ENCODE measurements at places on chromosomes 3 and 15.

GRCh38 chr3:5678844-5679243, 491.3 kb downstream of the EDEM1 start:
- no peak for DNase-seq

DNA sequence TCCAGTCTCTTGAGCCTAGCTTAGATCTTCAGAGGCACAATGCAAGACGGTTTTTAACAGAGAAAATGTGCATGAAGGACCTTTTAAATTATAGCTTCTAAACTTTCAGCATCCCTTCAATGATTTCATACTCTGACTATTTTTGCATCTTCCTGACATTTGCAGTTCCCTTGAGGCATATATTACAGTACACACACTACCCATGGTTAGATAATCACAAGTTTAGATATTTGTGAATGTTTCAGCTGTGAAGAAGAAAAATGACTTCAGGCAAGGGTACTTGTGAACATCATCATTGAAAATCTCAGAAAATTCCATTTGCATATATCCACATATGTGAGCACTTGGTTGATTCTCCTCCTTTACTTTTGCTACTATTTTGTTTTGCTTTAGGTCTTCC, 341.5 kb downstream of the ROBO2 start:
- DNase-seq = no peak

DNA sequence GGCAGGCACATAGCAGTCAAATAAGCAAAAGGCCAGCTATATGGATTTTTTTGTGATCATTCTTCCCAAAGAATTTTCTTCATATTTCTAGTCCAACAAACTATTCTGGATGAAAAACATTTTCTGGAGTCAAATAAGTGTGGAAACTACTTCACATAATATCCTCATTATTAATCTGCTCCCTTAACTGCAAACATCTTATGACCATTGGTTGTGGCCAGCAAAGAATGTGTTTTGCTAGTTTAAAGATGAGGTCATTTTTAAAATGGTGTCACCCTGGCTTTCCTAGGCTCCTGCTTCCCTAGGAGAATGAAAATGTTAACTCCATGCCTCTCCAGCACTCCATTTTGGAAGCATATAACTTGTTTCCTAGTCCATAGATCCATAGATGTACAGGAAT, 118.8 kb downstream of the SST start:
- DNase-seq = no peak

DNA sequence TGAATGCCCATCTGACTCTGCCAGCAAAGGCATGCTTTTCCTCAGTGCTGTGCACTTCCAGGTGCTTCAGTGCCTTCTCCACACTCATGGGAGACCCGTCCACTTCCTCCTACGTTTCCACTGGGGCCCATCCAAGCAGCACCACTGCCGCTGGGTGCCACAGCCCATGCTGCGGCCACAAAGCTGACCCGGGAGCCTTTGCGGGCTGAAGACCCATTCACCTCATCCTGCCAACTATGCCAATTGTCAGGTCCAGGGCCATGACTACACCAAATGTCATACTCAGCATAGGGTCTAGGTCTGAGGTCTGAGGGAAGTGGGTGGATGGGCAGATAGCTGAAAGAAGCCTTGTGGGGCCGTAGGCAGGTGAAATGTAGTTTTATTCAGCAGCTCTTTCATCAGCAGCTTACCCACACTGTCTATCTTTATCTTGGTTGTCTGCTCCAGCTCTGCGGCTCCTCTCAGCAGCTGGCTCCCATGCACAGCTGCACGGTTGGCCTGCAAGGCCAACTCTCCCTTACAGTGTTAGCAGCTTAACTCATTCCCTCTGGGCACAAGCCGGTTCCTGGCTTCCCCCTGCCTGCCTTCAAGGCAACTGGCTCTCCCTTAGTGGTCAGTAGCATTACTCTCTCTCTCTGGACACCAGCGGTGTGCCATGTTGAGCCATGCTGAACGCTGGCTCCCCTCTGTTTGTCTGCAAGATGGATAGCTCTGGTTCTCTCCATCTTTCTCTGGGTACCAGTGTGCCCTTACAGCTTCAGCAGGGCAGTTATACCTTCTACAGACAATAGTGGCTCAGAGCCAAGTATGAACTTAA, 63.7 kb upstream of the SIAH2 start:
- DNase-seq = no peak

DNA sequence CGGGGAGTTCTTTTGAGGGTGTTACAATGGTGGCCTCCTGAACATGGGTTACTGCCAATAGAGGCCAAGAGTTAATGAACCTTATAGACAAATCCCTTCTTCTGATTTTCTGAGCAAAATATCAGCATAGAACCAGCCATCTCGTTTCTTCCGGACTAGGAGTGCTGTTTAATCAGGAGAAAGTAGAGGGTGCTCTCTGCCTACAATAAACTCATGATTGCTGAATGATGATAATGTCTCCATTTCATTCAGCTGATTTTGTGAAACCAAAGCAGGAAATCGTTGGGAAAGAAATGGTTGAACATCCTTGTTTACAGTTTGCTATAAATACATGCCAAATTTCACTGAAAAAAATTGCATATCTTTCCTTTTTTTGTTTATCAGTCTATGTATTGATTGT, 142.8 kb upstream of the PLSCR5 start:
- DNase-seq = no peak

DNA sequence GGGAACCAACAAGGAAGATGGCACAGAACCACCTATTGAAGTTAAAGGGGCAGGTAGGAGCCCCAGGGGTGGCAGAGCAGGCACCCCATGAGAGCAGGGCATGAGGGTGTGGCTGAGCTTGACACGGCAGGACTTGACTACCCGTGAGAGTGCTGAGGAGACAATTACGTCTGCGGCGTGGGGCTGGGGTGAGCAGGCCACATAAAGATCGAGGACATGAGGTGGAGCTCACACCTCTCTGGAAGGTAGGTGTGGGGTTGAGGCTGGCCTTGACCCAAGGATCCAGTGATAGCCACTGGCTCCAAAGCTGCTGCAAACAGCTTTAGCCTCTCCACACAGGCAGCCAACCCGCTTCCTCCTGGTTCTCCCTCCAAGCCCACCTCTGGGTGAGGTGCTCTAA, 64.5 kb downstream of the PCSK6 start:
- DNase-seq = peak; percentile 31

GRCh38 chr15:51024735-51025453, 69.8 kb downstream of the TNFAIP8L3 start:
- no peak for DNase-seq

- no peak for DNase-seq
Measured at GRCh38 chr3:158920371-158920770, 118.5 kb downstream of the MFSD1 start.

DNA sequence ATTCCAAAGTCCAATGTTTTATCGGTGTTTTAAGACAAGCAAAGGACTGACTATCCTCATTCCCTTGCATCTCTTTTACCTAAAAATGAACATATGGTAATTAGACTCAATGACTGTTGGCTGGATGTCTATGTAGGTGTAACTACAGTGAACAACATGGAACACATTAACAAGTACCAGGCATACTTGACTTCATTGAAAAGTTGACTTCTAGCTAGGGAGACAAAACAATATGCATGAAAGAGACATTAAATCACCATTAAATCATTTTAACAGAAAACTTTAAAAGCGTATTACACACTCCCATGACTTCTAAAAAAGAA, 34.3 kb upstream of the ANPEP start:
- no peak for DNase-seq

GRCh38 chr3:32421991-32422859, 30.6 kb downstream of the CMTM7 start:
- no peak for DNase-seq

- DNase-seq = no peak
Measured at GRCh38 chr3:114272271-114272670, 21.6 kb upstream of the TIGIT start.

GRCh38 chr3:15585111-15585845, 16.1 kb downstream of the HACL1 start:
- no peak for DNase-seq

DNA sequence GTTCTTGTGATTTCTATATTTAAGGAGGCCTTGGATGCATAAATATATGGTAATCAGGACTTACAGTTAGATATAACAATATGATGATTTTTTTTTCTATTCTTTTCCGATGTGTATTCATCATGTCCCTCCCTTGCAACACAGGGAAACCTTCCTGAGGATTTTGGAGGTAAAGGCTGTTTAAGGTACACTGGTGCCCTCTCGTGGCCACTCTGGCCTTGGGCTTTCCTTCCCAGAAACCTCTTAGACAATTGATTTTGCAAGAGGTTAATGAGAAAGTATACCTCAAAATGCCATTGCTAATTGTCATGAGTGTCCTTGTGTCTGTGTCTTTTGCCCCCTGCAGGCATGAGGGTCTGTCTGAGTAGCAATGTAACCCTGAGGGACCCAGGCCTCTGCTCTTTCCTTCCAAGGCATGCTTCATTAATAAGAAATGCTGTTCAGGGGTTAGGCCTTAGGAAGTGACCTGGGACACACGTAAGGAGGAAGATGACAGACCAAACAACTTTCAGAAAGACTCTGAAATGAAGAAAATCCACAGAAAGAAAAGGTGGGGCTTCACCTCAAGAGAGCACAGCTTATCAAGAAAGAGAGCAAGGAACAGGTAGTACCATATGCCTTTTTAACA, 70.3 kb upstream of the PPP2R3A start:
- peak; percentile 55 for DNase-seq

- DNase-seq = peak; percentile 68
Measured at GRCh38 chr15:93035953-93036810, 52.8 kb downstream of the RGMA start.

DNA sequence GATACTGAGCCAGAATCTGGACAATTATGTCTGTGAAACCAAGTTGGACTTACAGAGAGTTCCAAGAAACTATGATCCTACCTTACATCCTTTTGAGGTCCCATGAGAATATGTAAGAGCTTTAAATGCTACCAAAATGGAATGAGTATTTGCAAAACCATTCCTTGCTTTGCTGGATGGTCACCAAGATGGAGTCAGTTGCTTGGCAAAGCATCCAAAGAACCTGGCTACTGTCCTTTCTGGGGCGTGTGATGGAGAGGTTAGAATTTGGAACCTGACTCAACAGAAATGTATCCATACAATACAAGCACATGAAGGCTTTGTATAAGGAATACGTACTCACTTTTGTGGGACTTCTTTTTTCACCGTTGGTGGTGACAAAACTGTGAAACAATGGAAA, 36.2 kb downstream of the AP4E1 start:
- DNase-seq = no peak

GRCh38 chr15:64443016-64443415, 17.4 kb upstream of the ZNF609 start:
- DNase-seq = no peak

DNA sequence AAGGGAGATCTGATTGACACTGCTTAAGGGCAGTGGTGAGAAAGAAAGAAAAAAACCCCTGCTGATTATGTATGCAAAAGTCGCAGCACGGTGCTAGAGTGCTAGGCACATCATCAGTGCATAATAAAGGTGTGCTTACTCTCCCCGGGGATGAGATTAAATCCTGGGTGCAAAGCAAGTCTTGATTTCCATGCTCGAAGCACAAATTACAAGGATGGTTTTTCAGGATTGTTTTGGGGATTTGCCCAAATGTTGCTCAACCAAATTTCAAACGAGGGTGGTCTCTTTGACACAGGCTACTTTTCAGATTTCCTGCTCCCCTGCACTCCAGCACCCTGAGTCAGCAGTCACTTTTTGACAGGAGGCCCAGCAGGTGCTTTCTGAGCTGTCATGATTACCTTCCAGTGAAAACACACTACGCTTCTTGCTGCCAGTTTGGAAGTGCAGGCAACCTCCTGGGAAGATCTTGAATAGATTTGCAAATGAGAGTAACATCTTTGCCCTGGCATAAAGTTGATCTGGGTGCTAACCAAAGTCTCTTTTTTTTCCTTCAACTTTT, 167.5 kb upstream of the TRIM42 start:
- no peak for DNase-seq

GRCh38 chr15:77060546-77060945, 10.4 kb downstream of the TSPAN3 start:
- DNase-seq = no peak

- no peak for DNase-seq
Measured at GRCh38 chr3:54366839-54367238, 244.5 kb downstream of the CACNA2D3 start.

GRCh38 chr15:45378149-45378912, at the start of gene GATM:
GATM (minus strand) TSS chr15:45378544; CDS start chr15:45378453, 91 bp downstream.
- peak; percentile 55 for DNase-seq

DNA sequence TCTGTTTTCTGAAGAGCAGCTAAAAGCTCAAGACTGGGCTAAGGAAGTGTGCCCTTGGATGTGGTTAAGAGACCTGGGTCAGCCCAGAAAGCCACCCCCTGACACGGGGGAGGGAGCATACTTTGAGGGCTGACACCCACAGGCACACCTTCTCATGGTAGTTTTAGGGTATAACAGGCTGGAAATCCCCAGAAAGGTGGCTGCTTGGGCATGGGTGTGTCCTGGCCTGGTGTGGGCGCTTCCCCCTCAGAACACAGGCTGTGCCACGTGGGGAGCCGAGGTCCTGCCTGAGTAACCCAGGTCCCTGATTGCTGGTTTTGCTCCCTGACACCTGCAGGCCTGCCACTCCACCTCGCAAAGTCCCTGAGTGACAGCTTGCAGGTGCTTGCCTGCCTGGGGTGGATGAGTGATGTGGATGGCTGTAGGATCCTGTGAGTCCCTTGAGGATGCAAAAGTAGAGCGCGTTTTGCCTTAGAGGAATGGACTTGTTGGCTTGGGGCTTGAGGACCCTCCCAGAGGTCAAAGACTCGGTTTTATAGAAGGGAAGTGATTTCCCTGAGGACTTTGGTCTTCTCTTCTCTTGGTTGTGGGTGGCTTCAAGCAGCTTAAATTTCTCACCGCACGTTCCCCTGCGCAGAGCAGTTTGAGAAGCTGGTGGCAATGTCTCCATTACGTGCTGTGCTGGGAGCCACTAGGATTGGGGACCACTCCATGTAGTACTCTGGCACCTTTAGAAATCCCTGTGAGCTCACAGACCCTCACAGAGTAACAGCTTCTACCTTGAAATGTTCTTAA, 94.4 kb downstream of the DNASE1L3 start:
- DNase-seq = peak; percentile 57

DNA sequence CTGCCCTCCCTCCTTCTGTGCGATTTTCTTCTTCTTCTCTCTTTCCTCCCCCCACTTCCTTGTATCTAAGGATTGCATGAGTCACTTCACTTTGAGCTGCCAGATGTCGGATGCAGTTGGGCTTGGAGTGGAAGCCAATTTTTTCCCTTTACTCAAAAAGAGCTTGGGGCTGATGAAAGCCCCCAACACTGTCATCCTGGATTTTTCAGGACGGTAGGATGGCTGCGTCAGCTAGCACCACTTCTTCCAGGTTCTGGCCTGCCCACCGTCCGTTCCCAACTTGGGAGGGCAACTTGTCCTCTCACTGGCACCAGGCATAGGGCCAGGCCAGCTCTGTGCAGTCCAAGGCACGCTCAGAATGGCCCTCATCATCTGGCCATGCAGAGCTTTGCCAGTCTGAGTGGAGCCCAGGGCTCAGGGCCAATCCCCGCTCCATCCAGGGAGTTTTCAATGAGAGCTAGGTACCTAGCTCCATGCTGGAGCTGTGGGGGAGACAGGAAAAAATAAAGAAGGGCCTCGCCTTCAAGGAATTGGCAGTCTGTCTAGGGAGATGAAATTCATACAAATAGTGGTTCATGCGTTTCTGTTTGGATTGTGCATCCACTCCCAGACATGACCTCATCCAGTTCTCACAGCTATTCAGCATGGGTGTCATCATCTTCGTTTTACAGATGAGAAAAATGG, 47.7 kb upstream of the INSYN1 start:
- no peak for DNase-seq

Data from activated CD8-positive, alpha-beta memory T cell treated with anti-CD3 and anti-CD28 coated beads, Interleukin-2, amount 10 ng/mL, durations not matched to agents 7 days and 5 days (primary cell).